ENCODE measurements at places on chromosomes 7 and 10.

DNA sequence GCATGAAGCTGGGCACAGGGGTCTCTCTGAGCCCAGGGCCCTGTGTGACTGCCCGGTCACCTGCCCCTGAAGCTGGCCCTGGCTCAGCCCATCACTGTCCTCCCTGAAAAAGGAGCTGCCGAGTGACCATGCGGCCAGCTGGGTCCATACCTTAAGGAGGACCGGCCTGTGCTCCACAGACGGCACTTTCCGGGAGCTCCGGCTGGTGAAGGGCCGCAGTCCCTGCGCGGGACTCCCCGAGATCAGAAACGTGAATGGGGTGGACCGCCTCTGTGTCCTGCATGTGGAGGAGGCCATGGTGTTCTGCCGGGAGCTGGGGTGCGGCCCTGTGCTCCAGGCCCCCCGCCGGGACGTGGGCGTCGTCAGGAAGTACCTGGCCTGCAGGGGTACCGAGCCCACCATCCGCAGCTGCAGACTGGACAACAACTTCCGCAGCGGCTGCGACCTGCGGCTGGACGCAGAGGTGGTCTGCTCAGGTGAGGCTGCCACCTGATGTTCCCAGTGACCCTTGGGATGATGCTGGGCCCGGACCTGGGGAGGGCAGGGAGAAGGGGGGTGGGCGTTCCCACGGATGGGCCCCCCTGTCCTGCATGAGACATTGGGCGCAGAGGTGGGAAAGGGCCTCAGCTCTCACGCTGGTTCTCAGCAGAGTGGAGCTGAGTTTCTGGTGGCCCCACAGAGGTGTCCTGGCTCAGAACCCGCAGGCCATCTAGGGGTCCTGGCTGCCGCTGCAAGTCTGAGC is 3.5 kb downstream of the SCART1 start:
- no peak for DNase-seq

GRCh38 chr10:32036922-32037321 is 19.3 kb downstream of the KIF5B start:
- DNase-seq = no peak

- DNase-seq = no peak
Measured at GRCh38 chr7:33517191-33517590, 387.8 kb downstream of the BBS9 start.

DNA sequence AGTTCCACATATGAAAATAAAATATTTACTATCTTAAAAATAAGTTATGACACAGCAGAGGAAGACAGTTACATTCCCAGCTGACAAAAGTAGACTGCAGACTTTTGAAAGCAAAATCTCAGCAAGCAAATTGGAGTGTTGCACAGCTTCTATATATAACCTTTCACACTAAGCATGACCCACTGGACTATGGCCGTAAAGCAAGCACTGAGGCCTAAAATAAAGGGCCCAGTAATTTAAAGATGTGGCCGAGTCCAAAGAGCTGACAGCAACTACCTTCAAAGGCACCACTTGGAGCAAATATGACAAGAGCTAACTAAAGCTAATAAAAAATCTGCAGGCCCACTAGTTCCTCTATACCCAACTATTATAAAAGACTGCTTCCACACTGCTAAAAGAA is 6.5 kb downstream of the GDI2 start:
- no peak for DNase-seq

- DNase-seq = no peak
Measured at GRCh38 chr10:96814264-96814663, 17.8 kb upstream of the LCOR start.

GRCh38 chr7:151808400-151809145 is 68.3 kb downstream of the PRKAG2 start:
- DNase-seq = no peak

DNA sequence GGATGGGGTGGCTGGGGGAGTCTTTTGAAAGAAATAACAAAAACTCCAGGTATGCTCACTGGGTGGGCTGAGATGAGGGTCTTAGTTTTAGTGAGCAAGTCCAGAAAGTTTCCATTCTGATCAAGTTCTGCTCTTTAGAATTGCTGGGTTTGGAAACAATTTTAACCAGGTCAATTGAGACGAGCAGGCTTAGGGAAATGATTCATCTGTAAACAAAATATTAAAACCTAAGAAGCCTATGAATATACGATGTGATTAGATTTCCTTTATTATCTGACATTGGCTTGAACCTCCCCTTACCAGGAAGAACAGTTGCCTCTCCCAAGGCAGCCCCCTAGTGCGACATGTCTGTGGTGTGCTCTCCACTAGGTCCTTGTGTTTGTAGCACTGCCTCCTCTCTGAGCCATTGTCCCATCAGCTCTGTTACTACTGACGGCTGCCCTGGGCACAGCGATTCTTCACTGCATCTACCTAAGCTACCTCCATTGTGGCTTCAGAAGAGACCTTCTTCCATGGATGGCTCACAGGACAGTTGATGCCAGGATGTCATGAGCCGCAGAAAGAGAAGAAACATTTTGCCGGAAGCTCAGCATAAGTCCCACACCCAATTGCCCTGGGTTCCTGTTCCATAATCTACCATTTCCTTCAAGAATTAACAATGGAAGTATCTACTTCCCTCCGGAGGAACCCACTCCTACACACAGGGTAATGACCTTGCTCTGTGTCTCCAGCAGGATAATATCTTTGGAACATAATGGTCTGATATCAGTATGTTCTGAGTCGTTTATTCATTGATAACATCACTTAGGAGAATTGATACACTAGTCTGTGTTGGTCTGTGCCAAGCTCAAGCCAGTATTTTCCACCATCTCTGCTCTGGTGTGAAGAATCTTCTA is 95.1 kb upstream of the ITGB1 start:
- DNase-seq = no peak

- DNase-seq = no peak
Measured at GRCh38 chr7:32516551-32517100, 21.3 kb downstream of the AVL9 start.
